ENCODE measurements at places on chromosomes 2 and 18.

DNA sequence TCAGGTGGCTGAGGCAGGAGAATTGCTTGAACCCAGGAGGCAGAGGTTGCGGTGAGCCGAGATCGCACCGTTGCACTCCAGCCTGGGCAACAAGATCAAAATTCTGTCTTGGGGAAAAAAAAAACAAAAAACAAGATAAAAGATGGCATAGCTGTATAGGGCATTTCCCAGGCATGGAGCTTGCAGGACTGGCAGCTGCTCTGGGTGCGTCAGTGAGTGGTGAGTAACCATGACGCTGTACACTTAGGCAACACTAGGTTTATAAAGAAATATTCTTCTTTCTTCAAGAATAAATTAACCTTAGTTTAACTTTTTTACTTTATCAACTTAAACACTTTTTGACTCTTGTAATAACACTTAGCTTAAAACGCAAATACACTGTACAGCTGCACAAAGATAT, 15.4 kb downstream of the TGOLN2 start:
- no peak for DNase-seq

DNA sequence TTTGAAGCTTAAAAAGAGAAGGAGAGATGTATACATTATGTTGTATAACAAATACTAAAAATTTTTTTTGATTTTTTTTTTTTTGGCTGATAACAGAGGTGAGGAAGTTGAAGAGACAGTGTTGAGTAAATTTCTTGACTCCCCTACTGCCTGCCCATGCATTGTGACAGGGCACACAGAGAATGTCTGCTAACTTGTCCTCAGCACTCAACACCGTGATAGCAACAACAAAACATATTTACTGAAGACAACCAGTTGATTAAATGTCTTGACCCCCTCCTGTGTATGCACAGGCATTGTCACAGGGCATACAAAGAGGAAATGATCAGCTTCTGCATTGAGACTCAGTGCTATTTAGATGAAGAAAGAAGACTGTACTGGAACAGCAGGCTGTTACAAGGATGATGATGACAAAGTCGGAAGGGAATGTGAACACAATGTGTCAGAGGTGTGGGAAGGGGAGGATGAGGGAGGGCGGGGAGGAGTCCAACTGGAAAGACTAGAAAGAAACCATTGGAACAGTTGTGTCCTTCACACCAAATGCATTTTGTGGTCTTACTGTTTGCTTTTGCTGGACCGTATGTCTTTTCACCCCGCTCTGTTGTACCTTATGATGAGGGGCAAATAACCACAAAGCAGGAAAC, 89.5 kb downstream of the CERS6 start:
- DNase-seq, result no peak

DNA sequence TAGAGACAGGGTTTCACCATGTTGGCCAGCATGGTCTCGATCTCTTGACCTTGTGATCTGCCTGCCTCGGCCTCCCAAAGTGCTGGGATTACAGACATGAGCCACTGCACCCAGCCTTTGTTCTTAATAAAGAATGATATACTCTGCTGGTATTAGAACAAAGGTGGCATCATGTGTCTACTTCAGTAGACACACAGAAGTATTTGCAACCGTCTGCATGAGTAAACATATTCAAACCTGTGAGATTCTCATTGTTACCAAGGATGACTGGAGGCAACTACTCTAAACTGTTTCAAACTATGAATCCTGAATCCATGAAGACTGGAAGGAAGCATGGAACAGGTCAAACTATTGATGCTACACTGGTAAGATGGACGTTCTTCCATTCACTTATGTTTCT, 32.1 kb downstream of the MBD2 start:
- no peak for DNase-seq

- DNase-seq, result no peak
These were observed 23.6 kb downstream of the CPO start for GRCh38 chr2:206962966-206963365.

GRCh38 chr2:20021405-20022009, 9.0 kb upstream of the MATN3 start:
- DNase-seq, result no peak

DNA sequence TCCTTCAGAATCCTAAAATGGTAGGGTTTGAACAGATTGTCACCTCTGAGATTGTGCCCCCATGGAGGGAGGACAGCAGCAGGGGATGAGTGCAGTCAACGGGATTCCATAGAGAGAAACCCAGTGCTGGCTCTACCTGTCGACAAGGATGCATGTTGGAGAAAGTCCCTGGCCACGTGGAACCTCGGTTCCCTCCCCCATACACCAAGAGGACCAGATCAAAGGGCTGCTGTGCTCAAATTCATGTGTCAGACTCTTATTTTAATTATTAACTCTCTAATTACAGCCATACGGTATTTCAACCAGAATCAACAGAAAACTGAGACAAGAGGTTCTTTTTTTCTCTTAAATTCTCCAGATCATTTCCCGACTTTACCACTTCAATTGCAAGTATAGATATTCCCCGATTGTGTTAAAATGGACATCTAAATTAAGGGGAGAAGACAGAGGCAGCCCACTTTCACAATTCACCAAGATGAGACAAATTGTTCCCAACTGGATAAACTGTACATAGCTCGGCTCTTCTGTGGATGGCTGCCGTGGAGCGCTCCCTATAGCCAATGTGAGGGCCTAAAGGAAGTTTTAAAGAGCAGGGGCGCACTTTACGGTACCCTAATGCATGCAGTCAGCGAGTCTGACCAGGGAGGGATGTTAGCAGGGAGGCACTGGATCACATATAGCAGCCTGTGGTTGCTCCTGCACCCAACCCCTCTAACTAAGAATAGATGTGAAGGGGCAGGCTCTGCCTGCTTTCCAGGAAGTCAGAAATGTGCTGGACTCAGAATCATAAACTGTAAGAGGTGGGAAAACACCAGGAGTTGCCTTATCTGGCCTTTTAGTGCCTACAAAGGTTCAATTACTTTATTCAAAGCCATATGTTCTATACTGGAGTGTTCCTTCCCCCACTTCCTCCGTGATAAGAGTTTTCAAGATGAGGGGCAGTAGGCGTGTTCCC, 123.1 kb downstream of the CACNB4 start:
- DNase-seq, result no peak

- DNase-seq, result no peak
These were observed 96.2 kb downstream of the NYAP2 start for GRCh38 chr2:225495706-225496105.

DNA sequence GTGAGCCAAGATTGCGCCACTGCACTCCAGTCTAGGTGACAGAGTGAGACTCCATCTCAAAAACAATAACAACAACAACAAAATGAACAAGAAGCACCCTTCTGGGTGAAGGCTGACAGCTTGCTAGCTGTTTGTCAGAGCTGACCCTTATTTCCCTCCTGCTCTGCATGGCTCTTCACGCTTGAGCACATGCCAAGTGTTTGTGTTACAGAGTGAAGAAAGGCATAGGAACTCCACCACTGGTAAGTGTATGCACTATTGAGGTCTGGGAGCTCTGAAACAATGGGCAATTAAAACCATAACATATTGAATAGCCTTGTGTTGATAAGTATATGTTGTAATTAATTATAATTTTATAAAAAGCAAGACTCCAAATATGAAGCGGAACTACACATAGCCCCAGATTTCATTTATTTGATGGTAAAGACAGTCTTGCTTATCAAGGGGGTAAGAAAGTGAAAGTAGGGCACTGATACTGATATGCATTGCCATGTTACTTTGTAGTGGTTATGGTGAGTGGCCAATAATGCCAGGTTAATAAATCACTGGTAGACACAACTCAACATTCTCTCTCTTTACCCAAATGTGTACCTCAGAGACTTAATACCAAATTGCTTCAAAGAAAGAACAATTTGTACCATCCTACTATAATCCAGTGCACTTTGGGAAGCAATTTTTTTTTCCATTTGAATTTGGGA, 163.4 kb downstream of the VWC2L start:
- no peak for DNase-seq

- DNase-seq, result no peak
These were observed 139.5 kb upstream of the SPHKAP start for GRCh38 chr2:228321015-228321414.

DNA sequence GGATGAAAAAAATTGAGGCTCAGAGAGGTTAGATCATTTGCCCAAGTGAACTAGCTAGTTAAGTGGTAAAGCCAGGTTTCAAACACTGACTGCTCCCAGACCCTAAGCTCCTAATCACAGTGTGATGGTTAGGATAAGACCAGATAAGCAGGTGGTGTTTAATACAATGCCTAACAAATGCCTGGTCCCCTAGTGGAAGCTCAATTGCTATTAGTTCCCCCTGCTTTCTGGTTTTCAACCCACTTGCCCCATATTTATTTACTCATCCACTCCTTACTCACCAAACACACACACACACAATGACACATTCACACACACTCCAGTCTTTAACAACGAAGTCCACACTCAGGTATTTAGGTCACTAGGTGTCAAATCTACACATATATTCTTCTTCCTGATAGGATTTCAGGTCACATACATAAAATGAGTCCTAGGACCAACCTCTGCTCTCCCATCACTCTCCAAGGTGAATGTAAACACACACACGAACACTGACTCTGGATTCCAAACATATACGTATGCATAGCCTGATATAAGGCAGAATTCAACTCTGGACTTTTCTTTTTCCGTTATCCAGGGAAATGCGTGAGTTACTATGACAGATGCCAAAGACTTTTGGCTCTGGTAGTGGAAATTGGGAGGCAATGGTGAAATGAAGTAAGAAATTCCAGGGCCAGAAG, 73.6 kb upstream of the TSPYL6 start:
- DNase-seq, result no peak

- no peak for DNase-seq
These were observed 159.3 kb upstream of the SALL3 start for GRCh38 chr18:78820161-78820834.

DNA sequence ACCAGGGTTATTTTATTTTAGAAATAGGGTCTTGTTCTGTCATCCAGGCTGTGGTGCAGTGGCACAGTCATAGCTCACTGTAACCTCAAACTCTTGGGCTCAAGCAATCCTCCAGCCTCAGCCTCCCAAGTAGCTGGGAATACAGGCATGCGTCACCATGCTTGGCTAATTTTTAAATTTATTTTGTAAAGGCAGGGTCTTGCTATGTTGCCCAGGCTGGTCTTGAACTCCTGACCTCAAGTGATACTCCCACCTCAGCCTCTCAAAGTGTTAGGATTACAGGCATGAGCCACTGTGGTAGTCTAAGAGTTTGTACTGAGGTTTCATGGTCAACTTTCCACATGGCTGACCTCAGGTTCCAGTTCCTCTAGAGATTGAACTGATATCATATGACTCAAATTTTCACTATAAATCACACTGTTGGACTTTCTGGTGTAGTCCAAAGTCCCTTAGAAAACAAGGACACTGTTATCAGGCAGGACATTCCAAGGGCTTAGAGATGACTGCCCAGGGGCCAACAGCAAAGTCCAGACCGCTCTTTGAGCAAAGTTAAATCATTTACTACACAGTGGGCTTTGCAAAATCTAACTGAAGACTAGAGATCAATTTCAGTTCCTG, 82.0 kb upstream of the MEX3C start:
- DNase-seq, result no peak

DNA sequence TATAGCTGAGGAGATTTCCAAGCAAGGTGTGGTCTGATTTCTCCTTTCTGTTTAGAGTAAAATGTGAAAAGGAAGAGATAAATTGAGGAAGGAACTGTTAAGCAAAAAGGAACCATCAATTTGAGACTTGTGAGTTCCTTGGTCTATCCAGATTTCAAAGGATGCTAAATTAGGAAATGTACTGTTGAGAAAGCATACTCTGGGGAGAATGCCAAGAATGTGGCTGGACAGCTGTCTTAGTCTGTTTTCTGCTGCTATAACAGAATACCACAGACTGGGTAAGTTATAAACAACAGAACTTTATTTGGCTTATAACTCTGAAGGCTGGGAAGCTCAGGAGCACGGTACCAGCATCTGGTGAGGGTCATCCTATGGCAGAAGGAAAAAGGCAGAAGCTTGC, 1097.2 kb downstream of the TDRD15 start:
- no peak for DNase-seq

- no peak for DNase-seq
These were observed 68.8 kb downstream of the THADA start for GRCh38 chr2:43526994-43527393.

GRCh38 chr18:77073336-77074093, 59.1 kb downstream of the MBP start:
- DNase-seq, result no peak

DNA sequence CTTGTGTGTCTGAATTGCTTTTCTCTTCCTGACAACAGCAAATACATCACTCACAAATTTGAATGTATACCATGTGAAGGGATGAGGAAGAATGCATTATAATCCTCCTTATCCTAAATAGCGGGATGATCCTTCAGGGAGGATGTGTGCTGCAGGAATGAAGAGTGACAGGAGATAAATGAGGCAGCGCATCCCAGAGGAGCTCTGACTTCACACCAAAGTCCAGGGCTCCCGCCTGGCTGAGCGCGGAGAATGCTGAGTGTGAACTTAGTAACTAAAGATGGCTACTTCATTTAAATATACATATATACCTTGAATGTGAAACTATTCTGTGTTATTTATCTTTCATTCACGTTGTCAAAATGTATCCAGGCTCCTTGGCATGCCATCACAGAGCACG, 145.2 kb upstream of the TPO start:
- DNase-seq, result no peak

Measured in stimulated activated CD4-positive, alpha-beta T cell treated with anti-CD3 and anti-CD28 coated beads, Interleukin-1b, Interleukin-23, amount 100 ng/mL, for 4 hours (primary cell).